ENCODE measurements at places on chromosomes 6 and 20. TPM values are rescaled to one million over a fixed set of nuclear protein-coding genes. Genes with fewer than 3 reads are reported as not detected.
A peak's percentile ranks its signal among the peaks of the same experiment; 100 is the strongest.

- no peak for DNase-seq
Measured at GRCh38 chr6:106724848-106725247, 95.5 kb downstream of the QRSL1 start.

GRCh38 chr20:12715371-12715770 is 293.4 kb upstream of the SPTLC3 start:
- DNase-seq = no peak

- DNase-seq = peak; percentile 49
Measured at GRCh38 chr6:40550202-40551101, 36.7 kb downstream of the LRFN2 start.

DNA sequence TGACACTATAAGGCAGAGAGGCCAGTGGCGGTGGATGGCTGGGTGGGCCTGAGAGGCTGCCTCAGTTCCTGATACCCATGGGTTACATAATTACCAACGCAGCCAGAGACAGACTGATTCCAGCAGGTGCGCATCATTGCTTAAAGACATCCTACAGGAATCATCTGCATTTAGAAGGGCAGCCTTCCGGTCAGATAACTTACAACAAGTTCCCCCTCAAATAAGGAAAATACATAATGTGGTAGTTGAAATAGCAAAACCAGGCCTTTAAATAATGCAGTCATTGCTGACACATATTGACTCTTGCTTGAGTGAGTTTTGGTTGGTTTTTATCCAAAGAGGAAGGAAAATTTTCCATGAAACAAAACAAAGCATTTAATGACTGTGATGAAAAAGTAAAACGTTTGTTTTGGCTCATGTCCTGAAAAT is 81.9 kb downstream of the SIM1 start:
- no peak for DNase-seq

GRCh38 chr20:21729316-21729715 is 23.9 kb downstream of the PAX1 start:
- DNase-seq = no peak

GRCh38 chr6:117818449-117818848 is 88.6 kb upstream of the SLC35F1 start:
- no peak for DNase-seq

DNA sequence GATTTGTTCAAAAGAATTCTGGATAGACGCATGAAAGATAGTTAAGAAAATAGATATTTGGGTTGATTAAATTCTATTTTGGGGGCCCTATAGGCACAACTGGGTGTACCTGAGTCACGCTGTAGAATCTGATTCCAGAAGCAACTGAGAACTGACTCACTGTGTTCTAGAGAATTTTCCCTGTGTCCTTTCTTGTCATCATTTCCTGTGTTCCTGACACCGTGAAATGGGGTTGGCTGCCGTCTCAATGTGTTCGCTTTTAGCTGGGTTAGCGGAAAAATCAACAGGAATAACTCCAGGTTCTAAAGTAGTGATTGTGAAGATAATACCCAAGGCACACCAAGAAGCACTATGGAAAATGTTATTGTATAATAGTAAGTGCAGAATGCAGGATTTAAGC is 5.0 kb downstream of the GCNT2 start:
- no peak for DNase-seq

- no peak for DNase-seq
Measured at GRCh38 chr6:12103158-12103557, 91.0 kb downstream of the HIVEP1 start.

DNA sequence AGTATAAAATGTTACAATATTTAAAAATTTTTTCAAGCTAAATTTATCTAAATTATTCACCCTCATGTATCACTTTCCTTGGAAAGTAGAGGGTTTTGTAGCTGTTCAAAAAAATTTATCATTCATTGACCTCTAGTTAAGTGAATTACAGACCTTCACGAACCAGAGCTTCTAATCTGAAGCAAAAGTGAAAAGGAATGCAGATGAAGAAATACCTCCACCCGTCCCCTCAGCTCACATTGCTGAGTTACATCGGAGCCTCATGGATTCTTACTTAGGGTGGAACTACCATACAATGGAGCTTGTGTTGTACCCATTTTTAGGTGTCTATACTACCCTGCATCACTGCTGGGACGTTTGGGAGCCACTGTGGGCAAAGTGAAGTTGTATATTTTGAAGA is 146.2 kb upstream of the NEDD9 start:
- DNase-seq = no peak

- DNase-seq = no peak
Measured at GRCh38 chr6:6386010-6386409, 65.5 kb upstream of the F13A1 start.

- DNase-seq = no peak
Measured at GRCh38 chr20:57013741-57014140, 252.7 kb downstream of the BMP7 start.

GRCh38 chr6:47690214-47690613 is 8.2 kb upstream of the ADGRF4 start:
- no peak for DNase-seq

DNA sequence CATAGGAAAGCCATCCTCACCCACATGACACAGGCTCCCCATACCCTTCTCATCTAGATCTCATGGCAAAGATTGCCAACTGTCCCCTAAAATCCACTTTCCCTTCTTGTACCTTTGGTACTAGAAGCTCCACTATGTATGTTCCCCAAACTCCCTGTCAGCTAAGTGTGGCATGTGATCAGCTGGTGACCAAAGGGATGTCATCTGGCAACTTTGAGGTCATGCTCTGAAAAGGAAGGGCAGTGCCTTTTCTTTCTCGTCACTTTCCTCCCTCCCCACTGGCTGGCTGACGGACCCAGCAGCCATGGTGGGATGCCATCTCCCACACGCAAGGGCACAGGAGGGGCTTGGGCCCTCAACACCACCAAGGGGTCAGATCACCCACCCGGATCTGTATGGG is 23.8 kb upstream of the TAF8 start:
- peak; percentile 52 for DNase-seq

DNA sequence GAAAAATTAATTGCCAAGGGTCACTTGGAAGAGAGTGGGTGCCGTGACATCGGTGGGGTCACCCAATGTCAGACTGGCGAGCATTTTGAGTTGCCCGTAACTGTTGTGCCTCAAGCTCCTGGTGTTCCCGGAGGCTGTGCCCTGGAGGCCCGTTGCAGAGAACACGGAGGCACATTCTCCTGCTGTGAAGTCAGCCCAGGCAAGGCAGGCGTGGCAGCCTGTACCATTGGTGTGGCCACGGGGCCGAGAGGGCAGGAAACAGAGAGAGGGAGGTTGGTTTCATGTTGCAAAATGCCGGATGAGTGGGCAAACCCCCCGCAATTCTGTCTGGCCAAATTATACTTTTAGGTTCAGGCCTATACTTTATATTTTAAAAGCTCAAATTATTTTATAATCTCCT is 81.2 kb downstream of the THBS2 start:
- DNase-seq = peak; percentile 96

GRCh38 chr6:82738773-82739172 is 326.9 kb downstream of the UBE3D start:
- DNase-seq = no peak

DNA sequence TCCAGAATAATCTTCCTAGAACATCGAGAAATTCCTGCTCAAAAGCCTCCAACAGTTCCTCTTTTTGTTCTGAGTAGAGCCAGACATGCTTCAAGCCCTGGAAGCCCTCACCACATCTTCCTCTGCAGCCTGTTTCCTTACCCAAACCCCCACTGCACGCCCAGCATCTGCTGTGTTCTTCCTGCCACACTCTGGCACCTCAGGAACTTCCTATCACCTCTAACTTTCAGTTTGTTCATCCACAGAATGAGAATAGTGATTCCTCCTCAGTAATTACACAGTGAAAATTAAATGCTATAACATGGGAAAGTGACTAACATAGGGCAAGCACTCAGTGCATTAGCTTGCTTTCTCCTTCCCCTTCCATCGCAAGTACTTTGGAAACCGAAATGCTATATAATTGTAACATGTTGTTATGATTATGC is 26.3 kb downstream of the C6orf89 start:
- no peak for DNase-seq

DNA sequence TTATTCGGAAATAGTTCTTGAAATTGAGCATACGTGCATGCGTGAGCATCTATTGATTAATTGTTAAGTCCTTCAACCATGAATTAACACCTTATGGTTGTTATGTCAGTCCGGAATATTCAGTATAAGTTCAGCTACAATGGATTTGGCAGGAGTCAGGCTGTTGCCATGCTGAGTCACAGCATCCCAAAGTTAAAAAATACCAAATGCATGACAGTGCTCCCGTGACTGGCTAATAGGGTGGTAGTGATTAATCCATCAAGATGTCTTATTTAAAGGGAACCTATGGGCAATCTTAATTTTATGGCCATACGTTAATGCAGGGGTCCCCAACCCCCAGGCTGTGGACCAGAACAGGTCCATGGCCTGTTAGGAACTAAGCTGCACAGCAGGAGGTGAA is 10.5 kb downstream of the RAE1 start:
- no peak for DNase-seq

GRCh38 chr20:19956976-19957375 is 60.2 kb upstream of the NAA20 start:
- DNase-seq = no peak

DNA sequence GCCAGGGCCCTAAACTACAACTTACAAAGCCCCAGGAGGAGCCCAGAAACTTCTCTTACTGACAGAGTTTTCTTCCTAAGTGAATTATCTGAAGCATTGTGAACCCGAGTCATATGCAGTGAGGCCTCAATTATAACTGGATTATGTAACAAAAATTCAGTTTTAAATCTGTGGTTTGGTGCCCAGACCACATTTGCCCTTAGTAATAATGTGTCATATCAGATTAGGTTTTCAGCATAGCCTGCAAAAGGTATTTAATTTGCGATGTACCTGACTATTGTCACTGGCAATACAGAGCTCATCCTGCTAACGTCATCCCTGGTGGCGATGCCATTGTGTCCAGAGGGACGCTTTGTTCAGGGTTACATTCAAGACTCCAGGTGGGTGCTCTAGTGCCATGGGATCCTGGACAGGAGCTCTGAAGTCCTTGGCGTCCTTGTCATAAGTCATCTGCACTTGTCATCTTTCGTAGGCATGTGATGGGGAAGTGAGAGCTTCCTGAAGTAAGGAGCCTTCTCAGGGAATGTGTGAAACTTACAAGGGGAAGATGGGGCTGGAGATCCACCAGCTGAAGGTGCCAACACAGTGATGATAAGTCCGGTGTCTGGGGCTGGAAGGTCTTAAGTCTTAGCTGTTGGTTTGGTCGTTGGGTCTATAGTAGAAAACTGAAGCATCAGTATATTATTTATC is 65.1 kb downstream of the HIVEP1 start:
- DNase-seq = no peak

DNA sequence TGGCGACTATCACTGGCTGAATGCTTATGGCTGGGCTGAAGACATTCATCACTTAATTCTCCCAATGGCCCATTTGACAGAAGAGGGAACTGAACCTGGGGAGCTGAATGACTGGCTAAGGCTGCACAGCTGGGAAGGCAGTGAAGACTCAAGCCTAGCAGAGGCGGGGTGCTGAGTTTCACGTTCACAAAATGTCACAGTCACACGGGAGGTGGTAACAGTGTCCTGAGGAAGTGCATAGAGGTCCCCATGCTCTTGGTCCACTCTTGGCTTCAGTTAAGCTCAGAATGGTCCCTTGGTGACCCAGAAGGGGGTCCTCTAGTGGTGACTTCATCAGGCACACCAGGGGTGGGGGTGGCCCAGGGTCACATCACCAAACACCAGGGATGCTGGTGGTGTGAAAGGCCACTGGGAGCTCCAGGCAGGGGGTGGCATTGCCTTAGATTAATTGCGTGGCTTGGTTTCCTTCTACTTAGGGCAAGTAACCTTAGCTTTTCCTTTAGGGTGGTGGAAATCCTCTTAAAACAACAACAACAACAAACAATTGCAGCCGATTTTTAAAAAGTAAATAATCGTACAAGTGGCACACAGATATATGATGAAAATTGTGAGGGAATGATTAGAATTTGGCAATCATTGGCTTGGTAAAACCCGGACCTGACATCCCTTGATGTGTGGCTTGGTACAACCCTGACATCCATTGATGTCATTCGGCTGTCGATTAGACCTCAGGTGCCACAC is 45.0 kb downstream of the SULF2 start:
- DNase-seq = no peak

DNA sequence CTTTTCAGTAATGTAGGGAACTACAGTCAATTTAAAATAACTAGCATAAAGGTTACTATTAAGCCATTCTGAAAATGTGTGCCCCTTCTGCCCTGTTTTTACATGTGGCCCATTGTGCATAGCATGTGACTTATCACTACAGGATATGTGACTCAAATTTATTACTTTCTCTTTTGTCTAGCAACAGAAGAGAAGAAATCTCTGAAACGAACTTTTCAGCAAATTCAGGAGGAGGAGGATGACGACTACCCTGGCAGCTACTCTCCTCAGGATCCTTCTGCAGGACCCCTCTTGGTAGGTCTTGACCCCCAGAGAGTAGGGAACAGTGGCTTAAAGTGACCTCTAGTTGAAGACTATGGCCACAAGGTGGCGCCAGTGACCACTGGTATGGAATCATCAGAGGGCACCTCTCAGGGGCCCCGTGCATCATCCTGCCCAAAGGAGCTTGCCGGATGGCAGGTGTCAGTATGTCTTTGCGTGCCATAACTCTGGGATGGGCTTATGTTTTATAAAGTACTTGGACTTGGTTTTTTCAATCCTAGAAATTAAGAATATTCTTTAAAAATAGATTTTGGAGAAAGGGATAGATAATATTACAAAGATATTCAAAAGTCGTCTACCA is 23.9 kb downstream of the RPRD1B start:
- DNase-seq = peak; percentile 94

GRCh38 chr6:36733300-36733699 is 35.7 kb downstream of the RAB44 start:
- DNase-seq = no peak

DNA sequence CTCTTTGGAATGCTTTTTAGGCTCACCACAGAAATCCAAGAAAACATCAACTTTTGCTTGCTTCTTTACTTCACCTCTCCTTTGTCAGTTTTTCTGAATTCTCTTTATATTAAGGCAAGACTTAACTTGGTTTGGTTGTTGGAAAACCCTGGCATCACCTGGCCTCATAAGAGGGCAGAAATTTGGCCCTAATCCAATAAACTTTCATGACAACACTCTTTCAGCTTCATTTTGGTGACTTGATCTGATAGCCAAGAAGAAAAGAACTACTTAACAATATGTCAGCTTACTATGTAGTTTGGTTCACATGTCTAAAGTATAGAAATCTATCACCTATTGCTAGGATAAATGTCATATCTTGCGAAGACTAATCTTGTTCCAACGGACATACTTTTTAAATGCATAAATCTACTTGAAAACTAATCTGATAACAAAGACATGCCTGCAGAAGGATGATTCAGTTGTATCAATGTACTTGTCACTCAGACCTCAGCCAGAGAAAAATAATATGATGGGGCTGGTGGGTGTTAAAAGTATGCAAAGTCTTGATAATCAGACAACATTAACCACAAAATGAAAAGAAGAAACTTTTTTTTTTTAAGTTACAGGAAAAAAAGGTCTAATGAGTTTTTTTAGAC is 19.3 kb upstream of the HBS1L start:
- no peak for DNase-seq

- no peak for DNase-seq
Measured at GRCh38 chr6:136076496-136076895, 173.6 kb downstream of the MTFR2 start.

- no peak for DNase-seq
Measured at GRCh38 chr6:9408402-9409117, 973.2 kb upstream of the SLC35B3 start.

ISM1 gene
- 25.8 TPM for total RNA-seq

APCDD1L gene
- total RNA-seq = 1.5 TPM

RSPH9 gene
- 0.23 TPM for total RNA-seq

BPIFB4 gene
- total RNA-seq = not detected

NRSN1 gene
- total RNA-seq = not detected

BFSP1 gene
- 0.93 TPM for total RNA-seq

POM121L2 gene
- not detected for total RNA-seq

Data from posterior vena cava (tissue), 2 donors.